ENCODE measurements at places on chromosomes 5 and 9.
A peak's percentile ranks its signal among the peaks of the same experiment; 100 is the strongest.

- DNase-seq = no peak
These were observed 13.8 kb downstream of the SNX30 start for GRCh38 chr9:112764344-112764743.

GRCh38 chr9:81125446-81126092 is 563.8 kb downstream of the TLE1 start:
- no peak for DNase-seq

- DNase-seq = no peak
These were observed 180.4 kb downstream of the GAS1 start for GRCh38 chr9:86766912-86767311.

GRCh38 chr9:6224393-6225154 is 9.0 kb downstream of the IL33 start:
- DNase-seq = no peak

GRCh38 chr9:15433191-15433590 is 10.5 kb downstream of the SNAPC3 start:
- DNase-seq = no peak

DNA sequence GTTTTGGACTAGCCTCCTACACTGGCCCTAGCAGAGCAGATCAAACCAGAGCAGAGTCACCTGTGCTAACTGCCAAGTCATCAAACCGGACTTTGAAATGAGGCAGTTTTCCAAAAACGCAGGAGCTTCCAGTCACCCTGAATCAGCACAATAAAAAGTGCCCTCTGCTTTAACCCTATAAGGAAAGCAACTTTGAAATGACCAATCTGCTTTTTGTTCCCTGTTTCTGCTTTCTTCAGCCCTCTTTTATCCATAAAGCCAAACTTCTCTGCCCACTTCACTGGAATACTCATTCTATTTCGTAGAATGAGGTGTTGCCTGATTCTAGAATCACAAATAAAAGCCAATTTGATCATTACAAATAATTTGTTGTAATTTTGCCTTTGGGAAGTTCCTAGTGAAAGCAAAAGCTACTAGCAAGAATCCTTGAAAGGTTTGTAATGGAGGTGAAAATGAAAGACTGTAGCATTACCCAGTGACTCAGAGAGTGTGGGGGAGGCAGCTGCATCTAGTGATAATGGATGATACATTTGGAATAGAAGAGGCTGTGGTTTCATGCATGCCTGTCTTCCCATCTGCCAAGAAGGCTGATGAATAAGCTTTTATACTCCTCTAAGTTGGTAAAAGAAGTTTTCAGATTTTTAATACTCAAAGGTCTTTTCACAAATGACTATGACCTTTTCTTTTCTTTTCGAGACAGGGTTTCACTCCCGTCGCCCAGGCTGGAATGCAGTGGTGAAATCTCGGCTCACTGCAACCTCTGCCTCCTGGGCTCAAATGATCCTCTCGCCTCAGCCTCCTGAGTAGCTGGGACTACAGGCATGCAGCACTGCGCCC is 14.9 kb downstream of the SPAAR start:
- DNase-seq = peak; percentile 70

DNA sequence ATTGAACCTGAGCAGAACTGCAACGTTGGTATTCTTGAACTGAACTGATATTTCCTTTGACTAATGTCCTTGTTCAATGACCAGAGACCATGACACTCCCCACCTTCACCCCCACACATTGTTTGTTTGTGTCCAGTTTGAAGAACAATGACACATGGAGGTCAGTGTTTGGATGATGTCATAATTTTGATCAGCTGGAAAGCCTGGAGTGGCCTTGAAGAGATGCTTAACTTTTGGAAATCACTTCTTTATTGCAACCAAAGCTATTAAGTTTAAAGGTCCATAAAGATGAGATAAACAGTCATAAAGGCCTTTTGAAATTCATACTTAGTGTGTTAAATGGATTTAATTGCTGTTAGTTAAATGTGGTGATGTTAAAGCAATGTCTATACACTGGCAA is 92.7 kb downstream of the TMC1 start:
- no peak for DNase-seq

- DNase-seq = no peak
These were observed 1.6 kb upstream of the FBXW11 start for GRCh38 chr5:172008111-172008455.

DNA sequence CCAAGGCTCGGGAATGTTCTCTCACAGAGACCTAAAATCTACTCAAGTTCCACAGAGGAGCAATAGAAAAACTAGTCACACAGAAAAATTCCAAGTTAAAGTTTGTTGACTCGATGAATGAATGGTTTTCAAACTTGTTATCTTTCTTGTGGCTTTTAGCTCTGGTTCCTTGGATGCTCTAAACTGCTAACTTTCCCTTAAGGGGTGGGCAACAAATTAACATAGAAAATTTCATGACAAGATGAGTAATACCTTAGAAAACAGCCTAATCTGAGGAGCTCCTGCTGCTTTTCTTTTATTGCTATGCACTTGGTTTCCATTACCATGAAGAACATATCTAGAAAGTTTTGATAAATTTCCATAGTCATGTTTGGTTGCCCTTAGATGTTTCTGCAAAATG is 100.2 kb upstream of the CCDC112 start:
- DNase-seq = no peak

GRCh38 chr9:129811967-129812363 is 9.0 kb downstream of the TOR1B start:
- DNase-seq = no peak

DNA sequence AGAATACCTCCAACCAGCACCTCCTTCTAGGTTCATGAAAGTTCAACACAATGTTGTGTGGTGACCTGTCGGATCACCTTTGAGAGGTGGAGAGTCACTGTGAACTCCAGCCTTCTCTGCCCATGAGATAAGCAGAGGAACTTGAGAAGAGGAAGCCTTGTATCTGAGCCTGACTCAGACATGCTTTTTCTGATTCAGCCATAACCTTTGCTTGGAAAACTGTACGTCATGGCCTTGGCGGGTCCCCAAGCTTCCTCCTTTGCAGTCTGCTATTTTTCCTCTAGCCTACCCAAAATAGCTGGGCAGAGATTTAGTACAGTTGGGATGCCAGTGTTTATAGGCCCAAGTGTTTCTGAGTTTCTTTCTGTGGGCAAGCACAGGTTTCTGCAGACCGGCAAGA is 274.7 kb downstream of the CETN3 start:
- peak; percentile 18 for DNase-seq
